Stimulated activated CD4-positive, alpha-beta T cell treated with anti-CD3 and anti-CD28 coated beads, Interleukin-15, amount 100 ng/mL, for 1 hour (primary cell): ENCODE measurements at places on chromosomes 5 and 9.

GRCh38 chr9:68637020-68637419 lies 68.0 kb upstream of the PIP5K1B start:
- no peak for DNase-seq

GRCh38 chr5:148957591-148958202 lies 105.2 kb downstream of the SH3TC2 start:
- peak; percentile 3 for DNase-seq

GRCh38 chr5:73282923-73283322 lies 109.9 kb downstream of the TMEM174 start:
- DNase-seq = no peak

DNA sequence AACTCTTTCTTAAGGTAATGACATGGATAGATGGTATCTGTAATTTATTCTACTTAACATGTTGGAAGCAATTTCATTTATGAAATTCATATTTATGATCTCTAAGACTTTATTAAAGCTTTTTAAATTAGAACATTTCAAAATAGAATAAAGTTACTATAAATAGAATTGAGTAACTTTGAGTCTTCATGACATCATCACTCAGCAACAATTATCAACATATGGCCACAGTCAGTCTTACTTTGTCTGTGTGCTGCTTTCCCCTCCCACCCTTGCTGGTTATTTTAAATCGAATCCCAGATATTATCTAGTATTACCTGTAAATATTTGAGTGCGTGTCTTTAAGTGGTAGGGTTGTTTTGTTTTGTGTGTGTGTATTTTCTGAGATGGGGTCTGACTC lies 65.2 kb downstream of the IPO11 start:
- no peak for DNase-seq

- no peak for DNase-seq
Measured at GRCh38 chr9:135666534-135667462, 3.7 kb downstream of the LCN9 start.

DNA sequence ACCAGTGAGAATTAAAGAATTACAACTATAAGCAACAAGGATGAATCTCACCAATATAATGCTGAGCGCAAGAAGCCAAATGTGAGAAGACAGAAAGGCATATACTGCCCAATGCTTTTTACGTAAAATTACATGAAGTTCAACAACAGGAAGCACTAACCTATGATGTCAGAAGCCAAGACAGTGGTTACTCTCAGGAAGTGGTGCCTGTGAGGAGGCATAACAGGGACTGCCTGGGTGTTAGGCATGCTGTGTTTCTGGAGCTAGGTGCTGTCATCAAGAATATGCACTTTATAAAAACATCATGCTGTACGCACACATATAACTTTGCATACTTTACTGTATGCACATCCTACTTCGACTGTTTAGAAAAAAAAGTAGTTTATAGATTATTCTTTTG lies 30.1 kb downstream of the FRMD3 start:
- no peak for DNase-seq

GRCh38 chr9:78316166-78316892 lies 19.4 kb downstream of the PSAT1 start:
- no peak for DNase-seq

GRCh38 chr5:165370794-165371193 lies 1865.4 kb downstream of the MAT2B start:
- no peak for DNase-seq

GRCh38 chr5:84273517-84273883 lies 111.2 kb downstream of the EDIL3 start:
- DNase-seq = no peak

DNA sequence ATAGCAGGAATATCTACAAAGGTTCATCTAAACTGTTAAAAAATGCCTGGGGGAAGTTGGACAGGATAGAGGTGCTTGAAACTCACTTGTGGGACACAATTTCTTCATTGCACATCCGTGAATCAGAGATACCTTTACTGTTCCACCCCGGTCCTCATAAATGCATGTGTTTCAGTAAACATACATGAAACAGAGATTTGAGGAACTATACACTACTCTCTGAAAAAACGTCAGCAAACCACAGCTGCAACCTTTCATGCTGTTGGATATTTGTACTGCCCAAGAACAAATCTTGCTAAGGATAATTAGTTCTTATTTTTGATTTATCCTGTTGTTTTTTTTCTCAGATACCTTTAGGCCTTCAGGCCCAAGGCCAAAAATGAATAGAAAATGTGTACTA lies 337.3 kb downstream of the KDM4C start:
- DNase-seq = no peak

GRCh38 chr9:122402403-122402871 lies 31.6 kb downstream of the PTGS1 start:
- no peak for DNase-seq

DNA sequence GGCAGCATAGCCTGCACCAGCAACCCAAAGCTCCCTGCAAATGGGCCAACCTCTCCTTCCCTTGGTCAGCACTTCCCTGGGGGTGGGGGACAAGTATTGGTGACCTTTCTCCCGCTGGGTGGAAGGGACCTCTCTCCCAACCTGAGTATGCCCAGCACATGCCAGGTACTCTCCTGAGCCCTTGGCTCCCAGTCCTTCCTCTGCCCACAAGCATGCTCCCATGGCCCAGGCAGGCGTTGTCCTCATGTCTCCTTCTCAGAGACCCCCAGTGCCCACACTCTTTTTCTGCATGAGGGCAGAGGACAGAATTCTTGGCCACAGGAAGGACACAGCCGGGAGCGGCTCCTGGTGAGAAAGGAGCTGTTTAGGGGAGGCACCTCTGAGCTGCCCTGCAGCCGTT lies 60.3 kb downstream of the PHF2 start:
- no peak for DNase-seq

DNA sequence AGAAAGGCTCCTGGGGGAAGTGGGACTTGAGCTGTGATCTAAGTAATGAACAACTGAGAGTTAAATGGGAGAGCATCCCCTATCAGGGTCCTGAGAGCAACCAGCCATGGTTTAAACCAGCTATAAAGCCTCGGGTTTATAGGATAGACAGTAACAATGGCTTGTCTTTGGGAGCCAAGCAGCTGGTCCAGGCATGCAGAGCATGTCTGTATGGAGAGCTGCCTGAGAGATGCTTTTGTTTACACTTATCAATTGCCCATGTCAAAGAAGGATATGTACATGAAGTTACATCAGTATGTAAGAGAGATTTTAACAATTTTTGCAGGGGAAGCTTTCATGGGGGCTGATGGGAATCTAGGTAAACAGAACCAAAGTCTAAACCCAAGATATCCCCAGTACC lies 4.4 kb downstream of the TGFBI start:
- DNase-seq = no peak

- DNase-seq = no peak
Measured at GRCh38 chr9:6961845-6962522, 204.2 kb downstream of the KDM4C start.

- no peak for DNase-seq
Measured at GRCh38 chr9:95857896-95858295, 17.6 kb upstream of the ERCC6L2 start.
